ENCODE measurements at places on chromosomes 4 and X.

DNA sequence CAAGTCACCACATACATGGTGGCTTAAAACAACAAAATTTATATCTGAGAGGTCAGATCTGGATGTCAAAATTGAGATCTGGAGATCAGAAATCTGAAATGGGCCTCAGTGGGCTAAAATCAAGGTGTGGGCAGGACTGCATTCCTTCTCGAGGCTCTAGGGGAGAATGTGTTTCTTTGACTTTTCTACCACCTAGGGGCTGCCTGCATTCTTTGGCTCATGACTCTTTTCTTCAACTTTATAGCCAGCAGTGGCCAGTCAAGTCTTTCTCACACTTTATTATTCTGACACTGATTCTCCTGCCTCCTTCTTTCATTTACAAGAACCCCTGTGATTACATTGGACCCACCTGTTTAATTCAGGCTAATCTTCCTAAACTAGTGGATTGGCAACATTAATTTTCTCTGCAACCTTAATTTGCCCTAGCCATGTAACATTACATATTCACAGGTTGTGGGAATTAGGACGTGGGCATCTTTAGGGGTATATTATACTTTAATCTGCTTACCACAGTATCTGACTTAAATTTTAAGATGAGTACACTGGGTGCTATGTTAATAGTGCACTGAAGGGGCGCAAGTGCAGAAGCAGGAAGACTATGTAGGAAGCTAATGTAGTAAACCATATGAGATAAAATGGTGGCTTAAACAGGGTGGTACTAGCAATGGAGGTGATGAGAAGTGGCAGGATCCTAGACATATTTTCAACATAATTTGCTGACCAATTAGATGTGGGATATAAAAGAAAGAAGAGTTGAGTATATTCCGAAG lies 188.0 kb downstream of the SLC4A4 start:
- no peaks in the 10 kb centered on the region for H3K27me3 ChIP-seq
- no peaks in the 10 kb centered on the region for H3K4me1 ChIP-seq
- DNase-seq, result no peak
- no peak overlapping the region for H3K4me3 ChIP-seq

DNA sequence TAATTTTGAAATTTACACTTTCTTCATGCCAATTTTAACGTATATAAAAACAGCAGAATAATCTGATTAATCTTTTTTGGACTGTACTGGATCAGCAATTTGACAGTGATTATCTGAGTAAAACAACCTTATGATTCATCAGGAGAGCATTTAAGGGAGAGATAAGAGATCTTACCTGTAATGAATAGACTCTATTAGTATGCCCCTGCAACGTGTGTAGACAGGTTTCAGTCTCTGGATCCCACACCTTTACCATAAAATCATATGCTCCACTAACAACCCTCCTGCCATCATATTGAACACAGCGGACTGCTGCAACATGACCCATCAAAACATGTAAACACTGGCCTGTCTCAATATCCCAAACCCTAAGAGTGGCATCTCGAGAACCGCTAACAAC lies 210.1 kb downstream of the FBXW7 start:
- H3K36me3 ChIP-seq, result no peaks in the 10 kb centered on the region
- no peaks in the 10 kb centered on the region for H3K27me3 ChIP-seq
- no peak for DNase-seq
- H3K4me1 ChIP-seq, result no peaks in the 10 kb centered on the region
- no peak overlapping the region for H3K4me3 ChIP-seq
- H3K27ac ChIP-seq, result no peak overlapping the region

DNA sequence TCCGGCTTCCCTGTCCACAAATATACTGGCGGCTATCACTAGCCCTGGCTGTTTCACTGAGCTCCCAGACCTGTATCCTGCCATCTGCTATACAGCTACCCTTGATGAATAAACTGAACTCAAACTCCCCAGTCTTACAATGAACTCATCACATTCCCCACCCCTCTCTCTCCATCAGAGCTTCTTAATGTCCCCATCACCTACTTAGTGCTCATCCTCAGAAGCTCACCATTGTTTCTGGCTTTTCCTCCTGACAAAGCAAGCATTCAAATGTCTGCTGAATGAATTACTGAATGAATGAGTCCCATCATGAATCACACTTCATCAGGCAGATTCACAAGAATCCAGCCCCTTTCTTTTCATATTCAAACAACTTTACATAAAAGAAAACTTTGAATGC lies 5.7 kb upstream of the DGAT2L6 start:
- no peak for DNase-seq
- no peaks in the 10 kb centered on the region for H3K4me1 ChIP-seq
- no peaks in the 10 kb centered on the region for H3K36me3 ChIP-seq
- no peak overlapping the region for H3K4me3 ChIP-seq

GRCh38 chrX:94871640-94872039 lies 1197.6 kb downstream of the FAM133A start:
- no peak for DNase-seq
- H3K4me1 ChIP-seq, result no peaks in the 10 kb centered on the region
- no peaks in the 10 kb centered on the region for H3K27me3 ChIP-seq
- no peaks in the 10 kb centered on the region for H3K36me3 ChIP-seq
- H3K27ac ChIP-seq, result no peak overlapping the region
- no peak overlapping the region for H3K4me3 ChIP-seq

- H3K36me3 ChIP-seq, result no peaks in the 10 kb centered on the region
- H3K4me1 ChIP-seq, result peaks cover 9% of the 10 kb centered on the region
- no peaks in the 10 kb centered on the region for H3K27me3 ChIP-seq
- peak overlapping the region; percentile 62 for H3K4me3 ChIP-seq
- DNase-seq, result no peak
These were observed 1.1 kb downstream of the SGCB start for GRCh38 chr4:52036886-52037530.

DNA sequence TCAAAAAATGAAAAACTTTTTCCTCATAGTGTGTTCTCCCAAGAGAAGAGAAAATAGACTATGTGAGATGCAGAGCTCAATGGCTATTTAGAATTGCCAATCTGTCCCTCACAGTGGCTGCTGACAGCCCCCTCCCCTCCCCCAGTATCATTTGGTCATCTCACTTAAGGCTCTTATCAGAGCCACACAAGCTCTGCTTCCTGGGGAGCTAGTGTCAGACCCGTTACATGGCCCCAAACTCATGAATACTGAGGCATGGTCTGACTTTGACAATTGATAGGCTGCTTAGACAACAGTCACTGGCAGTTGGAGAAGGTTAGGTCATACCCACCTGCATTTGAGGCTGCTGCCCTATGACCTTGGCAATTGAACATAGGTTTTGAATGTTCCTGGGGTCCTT lies 15.3 kb downstream of the RNF150 start:
- no peaks in the 10 kb centered on the region for H3K4me1 ChIP-seq
- H3K27ac ChIP-seq, result no peak overlapping the region

DNA sequence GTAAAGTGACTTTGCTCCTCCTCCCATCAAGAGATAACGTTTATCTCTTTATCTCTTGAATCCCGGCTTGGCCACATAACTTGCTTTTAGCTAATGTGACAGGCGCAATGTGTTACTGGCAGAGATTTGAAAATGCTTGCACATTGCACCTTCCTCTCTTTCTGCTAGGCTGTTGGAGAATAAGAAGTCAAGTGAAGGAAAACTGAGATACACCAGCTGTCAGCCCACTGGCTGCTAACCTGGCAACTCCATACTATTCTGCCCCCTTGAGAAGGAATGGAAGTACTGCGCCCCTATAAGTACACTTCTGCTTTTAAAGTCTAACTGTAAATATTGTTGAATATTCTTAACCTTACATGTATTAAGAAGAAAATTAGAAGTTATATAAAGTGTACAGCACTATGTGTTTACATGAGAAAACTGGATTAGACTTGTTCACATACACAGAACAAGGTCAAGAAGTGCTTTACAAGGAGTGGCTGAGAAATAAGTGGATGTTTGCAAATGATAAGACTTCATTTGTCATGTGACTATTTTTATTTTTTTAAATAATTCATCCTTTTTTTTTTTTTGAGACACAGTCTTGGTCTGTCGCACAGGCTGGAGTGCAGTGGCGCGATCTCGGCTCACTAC lies 424.5 kb upstream of the CTSO start:
- H3K4me3 ChIP-seq, result no peak overlapping the region
- H3K27ac ChIP-seq, result no peak overlapping the region
- no peak for DNase-seq
- H3K36me3 ChIP-seq, result no peaks in the 10 kb centered on the region

- no peak for DNase-seq
- H3K4me3 ChIP-seq, result peak overlapping the region; percentile 39
- peaks cover 17% of the 10 kb centered on the region for H3K4me1 ChIP-seq
- H3K36me3 ChIP-seq, result no peaks in the 10 kb centered on the region
These were observed 81.9 kb upstream of the SCML1 start for GRCh38 chrX:17655211-17656034.

GRCh38 chr4:105483840-105484239 lies 10.0 kb upstream of the PPA2 start:
- H3K36me3 ChIP-seq, result no peaks in the 10 kb centered on the region
- H3K27me3 ChIP-seq, result no peaks in the 10 kb centered on the region
- no peak overlapping the region for H3K4me3 ChIP-seq
- no peaks in the 10 kb centered on the region for H3K4me1 ChIP-seq
- H3K27ac ChIP-seq, result no peak overlapping the region

DNA sequence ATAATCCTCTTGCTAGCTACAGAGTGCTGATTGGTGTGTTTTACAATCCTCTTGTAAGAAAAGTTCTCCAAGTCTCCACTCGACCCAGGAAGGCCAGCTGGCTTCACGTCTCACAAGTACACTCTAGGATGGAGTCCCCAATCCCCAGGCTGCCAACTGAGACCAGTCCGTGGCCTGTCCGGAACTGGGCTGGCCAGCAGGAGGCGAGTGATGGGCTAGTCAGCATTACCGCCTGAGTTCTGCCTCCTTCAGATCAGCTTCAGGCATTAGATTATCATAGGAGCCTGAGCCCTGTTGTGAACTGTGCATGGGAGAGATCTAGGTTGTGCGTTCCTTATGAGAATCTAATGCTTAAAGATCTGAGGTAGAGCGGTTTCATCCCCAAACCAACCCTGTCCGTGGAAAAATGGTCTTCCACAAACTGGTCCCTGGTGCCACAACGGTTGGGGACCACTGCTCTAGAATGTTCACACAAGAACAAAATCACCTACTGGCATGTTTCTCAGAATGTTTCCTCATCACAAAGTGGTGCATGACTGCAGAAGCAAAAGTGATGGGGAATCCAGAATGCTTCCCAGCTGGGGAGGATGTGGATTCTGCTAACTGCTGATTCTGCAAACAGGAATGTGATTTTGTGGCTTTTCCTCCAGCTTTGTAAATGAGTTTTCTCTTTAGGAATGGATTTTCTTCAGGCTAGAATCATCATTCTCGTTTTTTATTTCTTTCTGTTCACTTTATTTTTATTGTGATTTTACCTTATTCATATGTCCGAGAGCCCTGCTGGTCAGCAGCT lies 40.9 kb downstream of the SEPTIN11 start:
- H3K27me3 ChIP-seq, result no peaks in the 10 kb centered on the region
- H3K36me3 ChIP-seq, result no peaks in the 10 kb centered on the region

GRCh38 chr4:6291784-6292297 lies 22.2 kb downstream of the WFS1 start:
- no peaks in the 10 kb centered on the region for H3K36me3 ChIP-seq
- no peak for DNase-seq
- no peaks in the 10 kb centered on the region for H3K4me1 ChIP-seq
- H3K27ac ChIP-seq, result no peak overlapping the region
- H3K27me3 ChIP-seq, result no peaks in the 10 kb centered on the region
- no peak overlapping the region for H3K4me3 ChIP-seq

DNA sequence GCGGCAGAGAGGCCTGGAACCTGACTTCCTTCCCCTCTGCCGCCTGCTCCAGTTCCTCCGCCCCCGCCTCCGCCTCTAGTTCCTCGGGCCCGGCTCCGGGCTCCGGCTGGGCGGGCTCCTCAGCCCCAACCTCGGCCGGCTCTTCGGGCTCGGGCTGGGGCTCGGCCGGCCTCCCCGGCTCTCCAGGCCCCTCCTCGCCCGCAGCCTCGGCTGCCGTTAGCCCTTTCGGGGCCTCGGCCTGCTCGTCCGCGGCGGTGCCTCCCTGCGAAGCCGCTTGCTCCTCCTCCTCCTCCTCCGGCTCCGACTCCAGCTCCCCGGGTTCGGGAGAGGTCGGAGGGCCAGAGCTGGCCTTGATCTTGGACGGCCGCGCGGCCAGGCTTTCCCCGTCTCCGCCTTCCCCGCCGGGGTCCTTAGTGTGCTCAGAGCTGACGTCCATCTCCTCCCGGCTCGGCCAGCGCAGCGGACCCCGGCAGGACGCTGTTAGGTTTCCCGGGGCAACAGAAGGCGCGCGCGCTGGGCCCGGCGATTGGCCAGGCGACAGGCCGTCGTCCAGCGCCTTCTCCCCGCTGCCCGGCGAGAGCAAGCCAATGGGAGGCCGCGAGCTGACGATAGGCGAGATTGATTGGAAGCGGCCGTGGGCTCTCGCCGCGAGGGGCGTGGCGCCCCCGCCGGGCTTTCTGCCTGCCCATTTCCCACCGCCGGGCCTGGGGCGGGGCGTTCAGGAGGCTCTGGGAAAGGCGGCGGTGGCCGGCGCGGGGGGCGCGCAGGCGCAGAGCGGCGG lies 479 bp upstream of the TADA2B start:
- no peaks in the 10 kb centered on the region for H3K36me3 ChIP-seq
- H3K4me3 ChIP-seq, result peak overlapping the region; percentile 63
- peaks cover 38% of the 10 kb centered on the region for H3K4me1 ChIP-seq
- H3K27ac ChIP-seq, result peak overlapping the region; percentile 35
- peak; percentile 93 for DNase-seq

DNA sequence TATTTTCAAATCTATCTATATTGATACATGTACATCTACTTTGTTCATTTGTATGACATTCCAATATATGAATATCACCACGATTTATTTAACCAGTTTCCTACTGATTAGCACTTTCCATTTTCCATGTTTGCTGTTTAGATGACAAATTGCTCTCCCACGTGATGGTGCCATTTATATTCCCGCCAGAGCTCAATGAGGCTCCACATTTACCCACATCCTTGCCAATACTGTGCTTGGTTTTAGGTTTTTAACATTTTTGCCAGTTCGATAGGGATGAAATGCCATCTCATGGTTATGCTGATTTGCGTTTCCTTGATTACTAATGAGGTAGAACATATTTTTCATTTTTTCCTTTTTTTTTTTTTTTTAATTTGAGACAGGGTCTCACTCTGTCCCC lies 86.7 kb upstream of the TRIM2 start:
- no peak overlapping the region for H3K4me3 ChIP-seq
- peaks cover 50% of the 10 kb centered on the region for H3K4me1 ChIP-seq
- H3K36me3 ChIP-seq, result no peaks in the 10 kb centered on the region
- no peak overlapping the region for H3K27ac ChIP-seq
- no peak for DNase-seq
- no peaks in the 10 kb centered on the region for H3K27me3 ChIP-seq

All from CD8-positive, alpha-beta memory T cell (primary cell).